ENCODE measurements at places on chromosomes 12 and 14.

DNA sequence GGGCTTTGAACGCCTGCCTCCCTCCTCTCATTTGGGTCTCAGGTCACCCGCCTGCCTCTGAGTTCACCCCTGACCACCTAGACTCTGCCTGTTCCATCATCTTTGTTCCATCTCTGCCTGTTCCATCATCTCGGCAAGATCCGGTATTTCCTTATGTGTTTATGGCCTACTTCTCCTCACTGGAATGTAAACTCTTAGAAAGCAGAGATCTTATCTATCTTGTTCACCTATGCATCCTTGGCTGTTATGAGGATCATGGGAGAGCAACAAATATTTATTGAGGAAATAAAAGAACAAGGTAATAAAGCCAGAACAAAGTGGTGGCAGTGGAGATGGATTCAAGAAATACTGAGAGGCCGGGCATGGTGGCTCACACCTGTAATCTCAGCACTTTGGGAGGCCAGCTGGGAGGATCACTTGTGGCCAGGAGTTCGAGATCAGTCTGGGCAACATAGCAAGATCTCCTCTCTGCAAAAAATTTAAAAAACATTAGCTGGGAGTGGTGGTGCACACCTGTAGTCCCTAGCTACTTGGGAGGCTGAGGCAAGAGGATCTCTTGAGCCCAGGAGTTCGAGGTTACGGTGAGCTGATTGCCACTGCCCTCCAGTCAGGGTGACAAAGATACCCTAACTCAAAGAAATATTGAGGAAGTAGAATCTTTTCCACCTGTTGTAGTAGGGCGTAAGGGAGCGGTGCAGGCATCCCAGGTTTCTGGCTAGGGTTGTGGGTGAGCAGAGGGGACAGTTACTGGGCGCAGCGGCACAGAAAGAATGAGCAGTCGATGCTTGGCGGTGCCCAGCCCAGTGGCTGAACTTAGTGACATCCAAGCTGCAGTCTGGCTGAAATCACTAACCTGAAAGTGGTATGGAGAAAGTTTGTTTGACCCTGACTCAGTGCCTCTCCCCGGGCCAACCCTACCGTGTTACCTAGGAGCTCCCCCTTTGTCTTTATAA, 1.7 kb upstream of the KLC1 start:
- no peak for DNase-seq

DNA sequence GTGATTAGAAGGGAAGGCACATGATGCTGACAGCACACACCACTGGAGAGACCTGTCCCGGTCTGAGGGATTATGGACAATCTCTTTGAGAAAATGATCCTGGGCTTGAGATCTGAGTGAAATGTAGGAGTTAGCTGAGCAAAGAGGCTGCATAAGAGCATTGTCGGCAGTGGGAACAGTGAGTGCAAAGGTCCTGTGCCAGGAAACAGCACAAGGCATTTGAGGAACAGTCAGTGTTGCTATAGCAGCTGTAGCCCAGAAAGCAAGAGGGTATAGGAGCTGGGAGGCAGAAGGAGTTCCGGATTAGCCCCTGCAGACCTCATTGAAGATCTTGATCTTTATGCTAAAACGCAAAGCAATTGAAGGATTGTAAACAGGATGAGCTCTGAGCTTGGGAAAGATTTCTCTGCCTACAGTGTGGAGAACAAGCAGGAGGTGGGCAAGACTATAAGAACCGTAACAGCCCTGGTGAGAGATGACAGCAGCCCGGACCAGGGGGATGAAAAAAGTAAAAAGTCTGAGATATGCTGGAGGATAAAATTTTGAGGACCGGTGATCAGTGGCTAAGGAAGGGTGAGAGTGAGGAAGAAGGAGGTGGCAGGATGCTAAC, 28.5 kb downstream of the CFL2 start:
- no peak for DNase-seq

DNA sequence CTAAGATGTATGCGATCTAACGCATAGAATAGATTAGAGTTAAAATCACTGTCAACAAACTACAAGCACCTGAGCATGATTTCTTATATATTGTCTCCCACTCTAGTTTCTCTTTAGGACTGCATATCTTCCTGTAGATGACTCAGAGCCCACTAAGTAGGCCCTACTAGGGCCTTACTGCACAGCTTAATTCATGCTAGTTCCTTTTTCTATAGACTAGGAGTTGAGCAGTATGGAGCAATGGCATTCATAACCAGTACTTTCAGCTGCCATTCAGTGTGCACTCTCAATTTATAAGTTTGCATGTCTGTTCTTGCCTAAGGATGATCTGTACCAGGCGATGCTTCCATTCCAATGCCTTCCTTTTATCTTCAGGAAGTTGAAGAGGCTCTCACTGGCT, 103.5 kb downstream of the METTL25 start:
- DNase-seq, result peak; percentile 28

DNA sequence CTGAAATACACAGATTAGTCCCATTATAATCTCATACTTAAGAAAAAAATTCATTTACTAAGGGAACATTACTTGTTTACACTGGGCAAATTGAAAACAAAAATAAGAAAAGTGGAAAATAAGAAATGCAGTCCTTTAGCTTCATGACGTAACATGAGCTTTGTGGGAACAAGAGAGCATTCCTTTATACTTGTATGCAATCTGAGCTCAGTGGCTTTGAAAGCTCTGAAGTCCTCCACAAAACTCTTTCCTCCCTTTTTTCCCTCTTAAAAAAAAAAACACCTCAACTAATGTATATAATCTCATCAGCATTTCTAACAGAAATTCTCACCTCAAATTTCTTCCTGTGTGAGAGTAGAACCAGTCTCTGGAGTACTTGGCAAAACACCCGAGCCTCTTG, 76.9 kb upstream of the OTX2 start:
- no peak for DNase-seq

Data from RWPE1 (cell line).